ENCODE measurements at places on chromosomes 16 and 17.

DNA sequence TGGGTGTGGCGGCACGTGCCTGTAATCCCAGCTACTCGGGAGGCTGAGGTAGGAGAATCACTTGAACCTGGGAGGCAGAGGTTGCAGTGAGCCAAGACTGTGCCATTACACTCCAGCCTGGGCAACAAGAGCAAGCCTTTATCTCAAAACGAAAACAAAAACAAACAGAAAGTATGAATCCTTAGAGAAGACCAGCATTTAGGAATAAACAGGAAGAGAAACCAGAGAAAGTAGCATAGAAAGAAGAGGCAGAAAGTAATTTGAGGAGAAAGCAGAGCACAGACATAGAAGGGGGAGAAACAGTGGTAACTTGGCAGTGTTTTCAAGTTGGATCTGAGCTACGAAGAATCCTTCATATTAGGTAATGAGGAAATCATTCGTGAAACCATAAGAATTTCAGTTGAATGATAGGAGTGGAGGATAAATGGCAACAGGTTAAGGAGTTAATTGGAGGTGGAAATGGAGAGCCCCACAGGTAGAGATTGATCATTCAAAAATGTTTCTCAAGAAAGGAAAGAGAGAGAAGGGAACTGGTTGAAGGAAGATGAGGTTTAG is 9.7 kb upstream of the CCL2 start:
- DNase-seq, result no peak

DNA sequence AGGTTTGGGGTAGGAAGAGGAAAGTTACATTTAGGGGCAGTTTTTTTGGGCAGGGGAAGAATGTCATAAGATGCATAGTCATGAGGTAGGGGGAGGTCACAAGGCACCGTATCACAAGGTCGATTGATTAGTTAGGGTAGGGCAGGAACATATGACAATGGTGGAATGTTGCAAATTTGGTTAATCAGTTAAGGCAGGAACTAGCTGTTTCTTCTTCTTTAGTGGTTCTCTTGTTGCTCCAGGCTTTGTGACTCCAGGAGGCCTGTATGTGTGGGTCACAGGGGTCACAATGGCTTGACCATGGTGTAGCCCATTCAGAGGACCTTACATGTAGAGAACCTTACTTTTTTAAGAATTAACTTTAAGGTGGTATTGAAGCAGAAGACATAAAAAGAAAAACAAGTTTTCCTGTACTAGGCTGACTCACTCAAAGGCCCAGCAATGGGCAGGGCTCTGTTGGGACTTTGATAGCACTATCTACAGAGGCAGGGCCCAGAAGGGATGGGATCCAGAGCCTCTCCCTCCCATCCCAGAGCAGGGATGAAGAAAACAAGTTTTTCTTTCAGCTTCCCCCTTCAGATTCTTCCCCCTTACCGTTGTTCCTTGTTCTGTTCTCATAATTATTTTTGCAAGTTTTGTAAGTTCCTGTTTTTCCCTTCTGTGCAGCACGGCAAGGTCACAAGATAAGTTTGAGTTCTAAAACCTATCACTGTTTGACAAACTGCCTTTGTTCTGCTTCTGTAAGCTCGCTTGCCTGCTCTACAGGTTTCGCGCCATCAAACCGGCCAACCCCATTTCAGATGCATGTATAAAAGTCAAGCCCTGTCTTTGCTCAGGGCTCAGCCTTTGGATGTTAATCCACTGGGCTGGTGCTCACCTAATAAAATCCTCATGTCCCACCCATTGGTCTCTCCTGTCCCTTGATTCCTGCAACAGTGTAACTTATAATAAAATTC is 45.8 kb upstream of the ATF7IP2 start:
- DNase-seq, result no peak

DNA sequence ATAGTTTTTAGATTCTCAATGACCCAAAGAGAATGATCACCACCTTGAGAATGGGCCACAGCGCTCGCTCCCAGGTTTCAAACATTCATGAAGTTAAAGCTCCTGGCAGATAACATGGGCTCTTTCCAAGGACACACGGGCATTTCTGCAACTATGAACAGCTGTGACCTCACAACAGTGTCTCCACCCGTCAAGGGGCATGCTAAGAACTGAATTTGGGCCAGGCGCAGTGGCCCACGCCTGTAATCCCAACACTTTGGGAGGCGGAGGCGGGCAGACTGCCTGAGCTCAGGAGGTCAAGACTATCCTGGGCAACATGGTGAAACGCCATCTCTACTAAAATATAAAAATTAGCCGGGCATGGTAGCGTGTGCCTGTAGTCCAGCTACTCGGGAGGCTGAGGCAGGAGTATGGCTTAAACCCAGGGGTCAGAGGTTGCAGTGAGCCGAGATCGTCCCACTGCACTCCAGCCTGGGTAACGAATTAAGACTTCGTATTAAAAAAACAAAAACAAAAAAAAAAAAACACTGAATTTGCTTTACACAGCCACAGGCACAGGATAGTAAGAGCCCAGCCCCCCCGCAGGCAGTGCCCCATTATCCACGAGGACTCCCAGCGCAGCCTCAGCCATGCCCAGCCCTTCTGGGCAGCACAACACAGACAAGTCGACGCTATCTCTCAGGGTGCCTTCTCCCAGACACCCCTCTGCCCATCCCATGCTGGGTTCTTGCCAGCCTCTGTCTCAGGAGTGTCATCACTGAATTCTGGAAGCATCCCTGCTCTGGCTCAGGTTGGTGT is 7.2 kb downstream of the USP7 start:
- DNase-seq, result no peak

DNA sequence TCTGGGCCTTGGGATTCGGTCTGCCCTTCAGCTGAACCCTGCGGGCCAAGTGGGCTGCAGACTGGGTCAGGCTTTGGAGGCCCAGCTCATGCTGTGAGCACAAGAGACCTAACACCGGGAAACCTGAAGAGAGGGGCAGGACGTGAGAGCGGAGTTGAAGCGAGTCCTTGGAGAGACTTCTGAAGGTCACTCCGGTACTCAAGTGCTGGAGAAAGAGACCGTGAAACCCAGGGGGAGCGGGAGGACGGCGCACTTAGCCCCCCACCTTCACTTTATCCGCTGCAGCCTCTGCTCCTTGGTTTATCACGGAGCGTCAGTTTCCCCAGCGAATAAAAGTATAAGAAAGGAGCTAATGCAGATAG is 361 bp downstream of the UQCRC2 start:
- DNase-seq, result no peak

GRCh38 chr16:71917900-71918299 is 22.6 kb downstream of the IST1 start:
- no peak for DNase-seq

DNA sequence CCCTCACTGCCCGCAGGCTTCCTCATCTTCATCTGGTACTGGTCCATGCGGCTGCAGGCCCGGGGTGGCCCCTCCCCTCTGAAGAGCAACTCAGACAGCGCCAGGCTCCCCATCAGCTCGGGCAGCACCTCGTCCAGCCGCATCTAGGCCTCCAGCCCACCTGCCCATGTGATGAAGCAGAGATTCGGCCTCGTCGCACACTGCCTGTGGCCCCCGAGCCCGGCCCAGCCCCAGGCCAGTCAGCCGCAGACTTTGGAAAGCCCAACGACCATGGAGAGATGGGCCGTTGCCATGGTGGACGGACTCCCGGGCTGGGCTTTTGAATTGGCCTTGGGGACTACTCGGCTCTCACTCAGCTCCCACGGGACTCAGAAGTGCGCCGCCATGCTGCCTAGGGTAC is 4.7 kb upstream of the ADGRG3 start:
- no peak for DNase-seq

Data from 8988T (cell line).